ENCODE measurements at places on chromosomes 1 and 21.

GRCh38 chr1:46577671-46578070 lies 26.2 kb upstream of the KNCN start:
- DNase-seq: no peak

- DNase-seq: no peak
Observed at GRCh38 chr1:182811975-182812722, 22.6 kb downstream of the NPL start.

- DNase-seq: no peak
Observed at GRCh38 chr1:55926906-55927471, 652.4 kb downstream of the PLPP3 start.

GRCh38 chr1:156676820-156677615 lies at the start of gene NES:
TSS of gene NES (minus strand) at chr1:156677407. CDS start at chr1:156677264, 143 bp downstream.
- DNase-seq: no peak

GRCh38 chr1:73104749-73105148 lies 822.4 kb upstream of the NEGR1 start:
- DNase-seq: no peak

GRCh38 chr1:162026881-162027280 lies 3.2 kb upstream of the OLFML2B start:
- DNase-seq: no peak

Data from hematopoietic multipotent progenitor cell treated with erythropoietin and hydrocortisone succinate and interleukin-3 and kit ligand, for 15 days (in vitro differentiated cells).